H1 (cell line): ENCODE measurements at places on chromosomes 7 and 10. TPM values are rescaled to one million over a fixed set of nuclear protein-coding genes. Genes with fewer than 3 reads are reported as not detected.

ANKIB1 gene
- 12.5 and 19.2 TPM in 2 replicates for polyA plus RNA-seq

AFAP1L2 gene
- 3.9 and 5.4 TPM in 2 replicates for polyA plus RNA-seq

TFEC gene
- polyA plus RNA-seq: not detected in 2 replicates

NAT16 gene
- 0.26 and 0.47 TPM in 2 replicates for polyA plus RNA-seq

UNCX gene
- 0.03 TPM in 1 of 2 replicates, not detected in the other for polyA plus RNA-seq

LRRC4 gene
- polyA plus RNA-seq: 15.4 and 16.4 TPM in 2 replicates

ATOH7 gene
- 1.0 and 1.1 TPM in 2 replicates for polyA plus RNA-seq

RINT1 gene
- polyA plus RNA-seq: 5.0 and 7.8 TPM in 2 replicates

GRCh38 chr10:5442065-5442989, 30.0 kb downstream of the NET1 start:
- no peaks in the 10 kb centered on the region for H3K27me3 ChIP-seq
- no peak for DNase-seq
- no peak overlapping the region for H3K4me3 ChIP-seq
- no peak overlapping the region for H3K27ac ChIP-seq
- no peaks in the 10 kb centered on the region for H3K36me3 ChIP-seq

GRCh38 chr10:126907423-126907970, 2.3 kb downstream of the DOCK1 start:
- no peaks in the 10 kb centered on the region for H3K27me3 ChIP-seq
- H3K4me3 ChIP-seq: no peak overlapping the region
- H3K36me3 ChIP-seq: peaks cover 13% of the 10 kb centered on the region; the same call in 1 of the 2 replicates
- no peaks in the 10 kb centered on the region for H3K4me1 ChIP-seq
- DNase-seq: no peak

- no peaks in the 10 kb centered on the region for H3K4me1 ChIP-seq
- H3K4me3 ChIP-seq: no peak overlapping the region
- H3K36me3 ChIP-seq: peaks cover 17% of the 10 kb centered on the region; the same call in 1 of the 2 replicates
- no peak overlapping the region for H3K27ac ChIP-seq
- no peaks in the 10 kb centered on the region for H3K27me3 ChIP-seq
- no peak for DNase-seq
Observed at GRCh38 chr10:90888387-90888786, 16.6 kb downstream of the RPP30 start.

DNA sequence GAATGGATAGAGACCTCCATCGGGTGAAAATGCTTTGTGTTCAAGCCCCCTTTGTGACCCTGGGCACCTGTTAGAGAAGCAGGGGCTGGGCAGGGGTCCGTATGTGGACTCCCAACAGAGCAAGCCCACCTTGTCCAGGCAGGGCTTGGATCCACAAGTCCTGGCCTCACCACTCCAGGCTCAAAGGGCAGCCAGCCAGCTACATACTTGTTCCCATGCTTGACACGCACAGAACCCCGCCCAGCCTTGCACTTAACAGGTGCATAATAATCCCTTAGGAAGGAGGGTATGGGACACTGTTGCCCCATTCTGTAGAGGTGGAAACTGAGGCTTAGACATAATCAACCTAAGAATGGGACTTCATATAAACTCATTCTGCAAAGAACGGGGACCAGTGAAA, 160.6 kb downstream of the PRKAG2 start:
- no peaks in the 10 kb centered on the region for H3K36me3 ChIP-seq
- H3K27ac ChIP-seq: no peak overlapping the region
- H3K4me1 ChIP-seq: no peaks in the 10 kb centered on the region

GRCh38 chr7:102973096-102973802, 60.4 kb downstream of the LRRC17 start:
- DNase-seq: no peak
- H3K4me3 ChIP-seq: no peak overlapping the region
- no peaks in the 10 kb centered on the region for H3K4me1 ChIP-seq
- no peaks in the 10 kb centered on the region for H3K36me3 ChIP-seq
- H3K27ac ChIP-seq: no peak overlapping the region

DNA sequence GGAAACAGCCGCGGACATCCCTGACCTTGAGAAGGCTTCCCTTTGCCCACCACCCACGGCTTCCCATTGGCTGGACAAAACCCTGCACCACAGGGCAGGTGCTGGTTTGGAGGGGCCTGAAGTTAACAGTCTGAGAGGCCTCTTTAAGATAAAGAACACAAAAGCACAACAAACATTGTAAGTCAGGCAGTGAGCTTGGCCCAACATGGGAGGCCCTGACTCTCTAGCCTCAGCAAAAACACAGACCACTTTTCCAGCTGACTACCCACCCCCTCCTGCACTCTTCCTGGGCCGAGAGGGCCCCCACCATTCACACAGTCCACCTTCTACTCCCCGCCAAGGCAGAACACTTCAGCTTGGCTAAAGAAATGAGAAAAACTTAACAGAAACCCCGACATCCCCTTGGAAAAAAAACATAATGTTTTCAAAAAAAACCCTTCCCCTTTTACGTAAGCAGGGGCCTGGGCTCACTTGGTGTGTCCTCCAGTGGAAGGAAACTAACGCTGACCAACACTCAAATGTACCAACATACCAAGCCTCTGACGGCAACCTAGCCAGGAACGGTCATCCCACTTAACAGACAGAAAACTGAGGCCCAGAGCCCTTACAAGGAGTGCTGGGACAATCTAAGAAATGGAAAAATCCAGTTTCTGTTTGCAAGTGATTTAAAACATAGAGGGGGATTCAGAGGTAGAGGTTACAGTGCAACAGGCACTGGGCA, 80.9 kb downstream of the COBL start:
- no peaks in the 10 kb centered on the region for H3K36me3 ChIP-seq
- no peak overlapping the region for H3K4me3 ChIP-seq
- no peak overlapping the region for H3K27ac ChIP-seq

DNA sequence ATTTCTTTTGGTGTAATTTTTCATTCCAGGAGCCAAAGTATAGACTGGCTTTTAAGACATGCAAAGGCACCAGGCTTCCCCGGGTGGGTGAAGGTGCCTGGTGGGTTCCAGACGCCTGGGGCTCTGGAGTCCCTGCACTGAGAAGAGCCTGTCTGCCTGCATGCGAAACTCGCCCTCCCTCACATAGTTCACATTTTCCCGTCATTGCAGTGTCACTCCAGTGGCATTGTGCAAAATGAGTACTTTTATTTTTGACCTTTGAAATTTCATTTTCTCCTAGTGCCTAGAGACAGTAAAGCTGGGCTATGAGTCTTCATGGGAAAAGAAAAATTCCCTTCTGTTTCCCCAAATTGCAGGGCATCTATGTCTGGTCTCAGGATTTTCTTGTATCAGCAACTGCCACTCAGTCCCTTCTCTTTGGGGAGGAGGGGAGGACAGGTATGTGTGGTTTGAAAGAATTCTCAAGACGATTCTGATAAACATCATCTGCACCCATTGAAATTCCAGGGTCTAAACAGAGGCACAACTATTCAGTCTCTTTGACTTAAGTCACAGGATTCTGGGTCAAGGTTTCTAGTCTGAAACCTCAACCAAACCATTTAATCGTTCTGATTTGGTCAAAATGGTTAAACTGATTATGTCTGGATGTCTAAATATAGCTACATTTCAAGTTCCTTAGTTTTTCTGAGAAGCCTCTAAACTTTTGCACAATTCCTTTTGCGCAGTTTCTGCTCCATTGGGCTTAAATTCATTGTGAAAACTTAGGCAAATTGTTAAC, 107.8 kb downstream of the CYP26A1 start:
- H3K4me3 ChIP-seq: no peak overlapping the region
- DNase-seq: no peak
- H3K27me3 ChIP-seq: no peaks in the 10 kb centered on the region
- no peaks in the 10 kb centered on the region for H3K4me1 ChIP-seq

- no peak for DNase-seq
- no peaks in the 10 kb centered on the region for H3K27me3 ChIP-seq
- H3K27ac ChIP-seq: no peak overlapping the region
- no peaks in the 10 kb centered on the region for H3K4me1 ChIP-seq
Observed at GRCh38 chr10:81179805-81180452, 642.2 kb downstream of the SH2D4B start.

- H3K4me3 ChIP-seq: no peak overlapping the region
- no peak for DNase-seq
- H3K4me1 ChIP-seq: no peaks in the 10 kb centered on the region
- H3K27ac ChIP-seq: no peak overlapping the region
- no peaks in the 10 kb centered on the region for H3K27me3 ChIP-seq
Observed at GRCh38 chr7:33698692-33699128, 206.6 kb upstream of the BMPER start.

GRCh38 chr7:24346716-24347115, 62.7 kb downstream of the NPY start:
- H3K27ac ChIP-seq: no peak overlapping the region
- H3K4me1 ChIP-seq: peaks cover 2% of the 10 kb centered on the region; the same call in 1 of the 2 replicates
- H3K27me3 ChIP-seq: no peaks in the 10 kb centered on the region
- no peaks in the 10 kb centered on the region for H3K36me3 ChIP-seq
- H3K4me3 ChIP-seq: no peak overlapping the region

DNA sequence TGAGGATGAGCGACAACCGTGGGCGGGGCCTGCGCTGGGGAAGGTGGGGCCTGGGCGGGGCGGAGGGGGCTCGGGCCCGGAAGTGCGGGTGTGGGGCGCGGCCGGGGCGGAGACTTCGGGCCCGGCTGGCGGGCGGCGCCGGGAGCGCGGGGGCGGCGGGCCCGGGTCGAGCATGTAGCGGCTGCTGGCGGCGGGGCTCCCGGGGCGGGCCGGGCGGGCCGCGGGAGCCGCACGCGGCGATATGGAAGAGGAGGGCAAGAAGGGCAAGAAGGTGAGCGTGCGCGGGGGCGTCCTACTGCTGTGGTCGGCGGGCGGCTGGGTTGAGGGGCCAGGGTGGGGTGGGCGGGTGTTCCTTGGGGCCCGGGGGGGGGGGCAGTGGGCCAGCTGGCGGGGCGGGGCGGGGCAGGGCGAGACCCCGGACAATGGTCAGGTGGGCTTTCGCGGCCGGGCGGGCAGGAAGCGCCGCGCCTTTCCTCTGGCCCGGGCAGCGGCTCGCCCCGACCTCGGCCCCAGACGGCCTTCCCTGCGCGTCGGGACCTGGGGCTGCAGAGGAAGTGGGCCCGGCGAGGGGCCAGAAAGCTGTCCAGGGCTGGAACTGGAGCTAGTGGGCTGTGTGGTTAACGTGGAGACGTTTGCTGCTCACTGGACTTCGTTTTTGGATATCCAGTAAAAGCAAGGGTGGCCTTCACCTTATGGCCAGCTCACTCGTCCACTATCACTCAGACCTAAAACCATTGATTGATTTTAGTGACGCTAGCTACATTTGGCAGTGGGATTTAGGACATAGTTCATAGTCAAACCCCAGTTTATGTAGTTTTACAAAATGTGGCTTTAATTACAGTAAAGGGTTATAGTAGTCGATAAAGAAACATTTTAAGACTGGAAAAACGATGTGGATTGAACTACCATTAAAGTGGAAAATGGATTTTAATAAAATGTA, at the start of gene CCM2:
Gene CCM2 (plus strand): TSS at position 109 of the 940 bp plus-strand sequence. CDS start 133 bp downstream, at position 242.
- H3K27me3 ChIP-seq: no peaks in the 10 kb centered on the region
- H3K4me3 ChIP-seq: peak within 1 kb of the TSS; percentile 73
- H3K27ac ChIP-seq: peak within 1 kb of the TSS; percentile 97
- no peaks in the 10 kb centered on the region for H3K36me3 ChIP-seq
- 0 out of 2 replicates have a peak, but pooled peaks cover 2% of the 10 kb centered on the region for H3K4me1 ChIP-seq

- H3K36me3 ChIP-seq: no peaks in the 10 kb centered on the region
- H3K4me1 ChIP-seq: peaks cover 8% of the 10 kb centered on the region
- no peak overlapping the region for H3K4me3 ChIP-seq
- no peak overlapping the region for H3K27ac ChIP-seq
- no peak for DNase-seq
Observed at GRCh38 chr10:106706127-106706526, 458.4 kb downstream of the SORCS1 start.

GRCh38 chr10:77038407-77038806, 599.2 kb downstream of the KCNMA1 start:
- no peaks in the 10 kb centered on the region; the same call in 1 of the 2 replicates for H3K4me1 ChIP-seq
- no peak for DNase-seq
- no peaks in the 10 kb centered on the region for H3K27me3 ChIP-seq

- no peaks in the 10 kb centered on the region for H3K27me3 ChIP-seq
- no peak overlapping the region for H3K27ac ChIP-seq
- no peaks in the 10 kb centered on the region for H3K4me1 ChIP-seq
- no peaks in the 10 kb centered on the region for H3K36me3 ChIP-seq
- no peak overlapping the region for H3K4me3 ChIP-seq
Observed at GRCh38 chr7:70571961-70572360, 560.0 kb upstream of the GALNT17 start.

DNA sequence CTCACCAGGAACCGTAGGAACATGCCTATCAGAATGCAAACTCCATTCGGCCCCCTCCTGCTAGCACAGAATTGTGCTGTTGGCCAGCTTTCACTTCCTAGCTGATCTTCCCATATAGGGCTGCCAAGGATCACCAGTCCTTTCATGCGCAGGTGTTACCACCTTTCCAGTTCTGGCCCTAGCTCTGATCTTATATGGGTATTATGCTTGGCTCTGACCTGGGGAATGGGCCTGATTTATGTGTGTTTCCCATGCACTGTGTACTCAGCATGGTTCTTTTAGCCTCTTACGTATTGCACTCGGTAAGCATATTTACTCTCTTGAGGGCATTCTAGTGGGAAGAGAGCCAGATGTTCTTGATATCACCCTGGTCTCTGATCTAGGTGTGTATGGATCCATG, 11.1 kb downstream of the SLC35G1 start:
- H3K4me1 ChIP-seq: no peaks in the 10 kb centered on the region; the same call in 1 of the 2 replicates
- H3K27me3 ChIP-seq: no peaks in the 10 kb centered on the region
- DNase-seq: no peak
- no peaks in the 10 kb centered on the region for H3K36me3 ChIP-seq
- H3K27ac ChIP-seq: no peak overlapping the region

DNA sequence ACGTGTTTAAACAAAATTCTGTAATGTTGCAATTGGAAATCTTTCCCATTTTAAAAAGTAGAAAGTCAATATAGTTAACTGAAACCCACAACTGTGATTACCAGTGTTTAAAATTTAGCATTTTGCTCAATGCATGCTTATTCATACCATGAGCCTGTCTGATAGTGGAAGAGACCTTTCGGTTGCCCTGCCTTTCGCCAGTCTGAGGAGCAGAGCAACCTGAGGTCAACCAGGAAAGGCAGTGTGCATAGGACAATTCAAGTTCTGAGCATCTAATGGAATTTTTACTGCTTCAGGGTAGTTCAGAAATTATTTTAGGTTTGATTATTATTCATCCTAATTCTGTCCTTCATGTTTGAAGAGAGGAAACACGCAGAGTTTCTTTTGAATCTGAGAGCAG, 100.8 kb downstream of the CUBN start:
- H3K4me3 ChIP-seq: no peak overlapping the region
- DNase-seq: no peak
- H3K27me3 ChIP-seq: no peaks in the 10 kb centered on the region
- no peaks in the 10 kb centered on the region for H3K36me3 ChIP-seq

GRCh38 chr7:148633761-148634160, 43.2 kb downstream of the C7orf33 start:
- no peak for DNase-seq

DNA sequence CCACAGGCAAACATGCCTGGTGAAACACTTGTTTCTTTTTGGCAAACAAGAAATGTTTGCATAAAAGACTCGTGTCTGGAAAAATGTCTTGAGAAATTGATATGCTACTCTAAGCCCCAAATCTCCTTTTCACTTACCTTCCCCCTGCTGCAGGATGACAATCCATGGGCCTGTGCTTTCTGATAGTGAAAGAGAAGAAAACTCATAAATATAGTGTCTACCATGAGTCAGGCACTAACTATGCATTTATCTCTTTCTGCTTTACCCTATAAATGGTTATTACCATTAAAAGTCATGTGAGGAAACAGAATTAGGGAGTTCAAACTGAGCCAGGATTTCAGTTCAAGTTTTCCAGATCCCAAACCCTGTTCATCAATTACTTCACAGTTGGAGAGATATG, 6.6 kb upstream of the TARP start:
- DNase-seq: no peak
- H3K27ac ChIP-seq: no peak overlapping the region
- H3K4me1 ChIP-seq: no peaks in the 10 kb centered on the region
- no peaks in the 10 kb centered on the region for H3K36me3 ChIP-seq
- H3K4me3 ChIP-seq: no peak overlapping the region

- no peaks in the 10 kb centered on the region for H3K4me1 ChIP-seq
- H3K27ac ChIP-seq: no peak overlapping the region
- no peak for DNase-seq
Observed at GRCh38 chr10:126880926-126881325, 24.3 kb upstream of the DOCK1 start.
